B cell (primary cell): ENCODE measurements at places on chromosomes 2 and 18.
A peak's percentile ranks its signal among the peaks of the same experiment; 100 is the strongest.

DNA sequence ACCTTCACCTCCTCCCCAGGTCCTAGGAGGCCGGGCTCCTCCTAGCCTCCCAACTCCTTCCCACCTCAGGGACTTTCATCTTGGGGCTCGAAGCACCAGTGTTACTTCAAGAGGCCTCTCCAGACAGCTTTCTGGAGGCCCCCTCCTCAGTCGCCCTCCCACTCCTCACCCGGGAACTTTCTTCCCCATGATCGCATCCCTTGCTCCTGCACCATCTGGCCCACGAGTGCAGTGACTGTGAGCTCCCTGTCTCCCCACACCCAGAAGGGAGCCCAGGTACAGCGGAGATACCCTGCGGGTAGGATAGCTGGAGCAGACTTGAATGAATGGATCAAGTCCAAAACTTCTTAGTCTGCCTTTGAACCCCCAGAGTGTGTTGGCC lies 6.1 kb downstream of the ERFE start:
- H3K27me3 ChIP-seq = peaks cover 24% of the 10 kb centered on the region
- DNase-seq = no peak
- peaks cover 7% of the 10 kb centered on the region for H3K4me1 ChIP-seq
- H3K4me3 ChIP-seq = no peak overlapping the region

- no peaks in the 10 kb centered on the region for H3K27me3 ChIP-seq
- H3K36me3 ChIP-seq = no peaks in the 10 kb centered on the region
- no peak for DNase-seq
- H3K27ac ChIP-seq = no peak overlapping the region
- H3K4me3 ChIP-seq = no peak overlapping the region
These were observed 485.2 kb downstream of the TRIB2 start for GRCh38 chr2:13201924-13202323.

DNA sequence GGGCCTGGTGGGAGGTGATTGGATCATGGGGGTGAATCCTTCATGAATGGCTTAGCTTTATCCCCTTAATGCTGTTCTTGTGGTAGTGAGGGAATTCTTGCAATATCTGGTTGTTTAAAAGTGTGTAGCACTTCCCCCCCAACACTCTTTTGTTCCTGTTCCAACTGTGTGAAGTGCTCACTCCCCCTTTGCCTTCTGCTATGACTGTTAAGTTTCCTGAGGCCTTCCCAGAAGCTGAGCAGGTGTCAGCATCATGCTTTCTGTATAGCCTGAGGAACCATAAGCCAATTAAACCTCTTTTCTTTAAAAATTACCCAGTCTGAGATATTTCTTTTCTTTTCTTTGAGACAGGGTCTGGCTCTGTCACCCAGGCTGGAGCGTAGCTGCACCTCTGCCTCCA lies 139.4 kb downstream of the RNF152 start:
- no peaks in the 10 kb centered on the region for H3K4me1 ChIP-seq
- no peaks in the 10 kb centered on the region for H3K36me3 ChIP-seq
- H3K4me3 ChIP-seq = no peak overlapping the region

GRCh38 chr2:221571551-221572218 lies 419 bp downstream of the EPHA4 start:
- no peaks in the 10 kb centered on the region for H3K36me3 ChIP-seq
- H3K4me1 ChIP-seq = peaks cover 21% of the 10 kb centered on the region

DNA sequence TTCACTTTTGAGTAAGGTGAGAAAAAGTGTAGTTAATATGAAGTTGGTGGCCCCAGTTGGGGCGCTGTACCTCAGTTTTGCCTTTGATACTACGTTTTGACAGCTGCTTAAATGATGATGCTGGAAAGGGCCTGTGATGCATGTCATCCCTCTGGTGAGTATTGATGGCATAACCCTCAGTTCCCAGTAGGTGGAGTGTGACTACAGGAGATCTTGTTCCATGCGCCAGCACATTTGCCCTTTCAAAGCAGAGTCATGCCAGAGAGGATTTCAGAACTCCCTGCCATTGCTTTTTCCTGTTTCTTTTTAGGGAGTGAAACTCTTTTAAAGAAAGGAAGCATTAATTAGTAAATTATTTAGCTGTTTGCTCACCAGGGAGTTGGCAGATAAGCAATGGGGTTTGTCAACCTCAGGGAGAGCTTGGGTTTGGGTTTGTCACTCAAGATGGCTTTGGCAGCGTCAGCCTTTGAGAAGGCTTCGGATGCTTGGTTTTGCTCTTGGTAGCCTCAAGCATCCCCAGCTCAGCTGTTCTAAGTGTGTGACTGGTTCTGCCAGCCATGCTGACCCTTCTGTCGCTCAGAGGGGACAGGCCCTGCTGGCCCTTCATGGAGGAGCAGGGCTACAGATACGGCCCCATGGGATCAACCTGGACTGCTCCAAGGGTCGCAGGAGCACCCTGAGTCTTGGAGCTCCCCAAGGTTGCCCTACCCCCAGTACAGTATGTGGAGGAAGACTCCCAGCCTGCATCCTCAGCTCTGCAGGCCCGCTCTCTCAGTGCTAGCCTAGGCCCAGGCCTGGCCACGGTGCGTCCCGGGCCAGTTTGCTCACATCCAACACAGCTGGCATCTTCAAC lies 29.1 kb downstream of the ARMC9 start:
- H3K4me3 ChIP-seq = no peak overlapping the region
- peaks cover 18% of the 10 kb centered on the region for H3K4me1 ChIP-seq
- no peak overlapping the region for H3K27ac ChIP-seq
- H3K36me3 ChIP-seq = no peaks in the 10 kb centered on the region
- H3K27me3 ChIP-seq = no peaks in the 10 kb centered on the region
- DNase-seq = peak; percentile 80

DNA sequence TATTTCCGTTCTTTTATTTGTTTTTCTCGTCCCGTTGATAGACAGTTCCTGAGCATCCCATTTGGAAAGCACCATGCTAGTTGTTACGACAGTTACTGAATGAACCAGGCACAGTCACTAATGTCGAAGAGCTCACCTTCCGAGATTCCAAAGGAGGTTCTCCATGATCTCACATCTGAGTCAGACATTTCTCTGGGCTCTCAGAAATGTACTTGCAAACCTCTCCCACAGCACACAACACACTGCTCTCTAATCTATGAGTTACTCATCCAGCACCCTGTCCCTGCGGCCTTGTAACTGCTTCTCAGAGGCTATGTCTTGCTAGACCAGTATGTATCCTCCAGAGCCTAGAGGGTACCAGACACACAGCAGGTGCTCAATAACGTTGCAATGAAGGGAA lies 174.7 kb downstream of the DNER start:
- no peak overlapping the region for H3K27ac ChIP-seq
- DNase-seq = no peak
- H3K4me3 ChIP-seq = no peak overlapping the region

- H3K4me1 ChIP-seq = no peaks in the 10 kb centered on the region
- H3K4me3 ChIP-seq = no peak overlapping the region
- no peak for DNase-seq
- H3K36me3 ChIP-seq = no peaks in the 10 kb centered on the region
- peaks cover 9% of the 10 kb centered on the region for H3K27me3 ChIP-seq
- H3K27ac ChIP-seq = no peak overlapping the region
These were observed 193.5 kb downstream of the SPP2 start for GRCh38 chr2:234243871-234244565.

DNA sequence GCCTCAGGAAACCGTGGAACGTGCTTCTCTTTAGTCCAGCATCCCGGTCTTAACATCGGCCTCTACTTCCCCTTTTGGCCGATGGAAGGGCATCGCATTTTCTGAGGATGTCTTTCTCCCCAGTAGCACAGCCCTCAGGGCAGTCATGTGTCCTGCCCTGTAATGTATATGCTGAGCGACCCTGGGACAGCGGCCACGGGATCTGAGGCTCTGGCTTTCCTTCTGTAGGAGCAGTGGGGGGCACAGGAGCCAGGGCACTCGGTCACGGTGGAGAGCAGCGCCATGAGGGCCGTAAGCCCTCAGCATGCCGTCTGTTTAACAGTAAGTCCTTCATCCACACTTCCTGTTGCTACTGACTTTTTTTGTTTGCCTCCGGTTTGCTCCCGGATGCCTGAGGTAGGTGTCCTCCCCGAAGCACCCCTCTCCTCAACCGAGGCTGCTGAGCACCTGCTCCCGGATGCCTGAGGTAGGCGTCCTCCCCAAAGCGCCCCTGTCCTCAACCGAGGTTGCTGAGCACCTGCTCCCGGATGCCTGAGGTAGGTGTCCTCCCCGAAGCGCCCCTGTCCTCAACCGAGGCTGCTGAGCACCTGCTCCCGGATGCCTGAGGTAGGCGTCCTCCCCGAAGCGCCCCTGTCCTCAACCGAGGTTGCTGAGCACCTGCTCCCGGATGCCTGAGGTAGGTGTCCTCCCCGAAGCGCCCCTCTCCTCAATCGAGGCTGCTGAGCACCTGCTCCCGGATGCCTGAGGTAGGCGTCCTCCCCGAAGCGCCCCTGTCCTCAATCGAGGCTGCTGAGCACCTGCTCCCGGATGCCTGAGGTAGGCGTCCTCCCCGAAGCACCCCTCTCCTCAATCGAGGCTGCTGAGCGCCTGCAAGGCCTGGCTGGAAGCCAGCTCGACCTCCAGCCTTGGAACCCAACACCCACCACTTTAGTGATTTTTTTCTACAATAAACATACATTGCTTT lies 169.3 kb downstream of the HDAC4 start:
- H3K36me3 ChIP-seq = no peaks in the 10 kb centered on the region
- peaks cover 5% of the 10 kb centered on the region for H3K27me3 ChIP-seq
- no peak overlapping the region for H3K4me3 ChIP-seq
- H3K4me1 ChIP-seq = peaks cover 20% of the 10 kb centered on the region
- H3K27ac ChIP-seq = no peak overlapping the region
- DNase-seq = no peak

DNA sequence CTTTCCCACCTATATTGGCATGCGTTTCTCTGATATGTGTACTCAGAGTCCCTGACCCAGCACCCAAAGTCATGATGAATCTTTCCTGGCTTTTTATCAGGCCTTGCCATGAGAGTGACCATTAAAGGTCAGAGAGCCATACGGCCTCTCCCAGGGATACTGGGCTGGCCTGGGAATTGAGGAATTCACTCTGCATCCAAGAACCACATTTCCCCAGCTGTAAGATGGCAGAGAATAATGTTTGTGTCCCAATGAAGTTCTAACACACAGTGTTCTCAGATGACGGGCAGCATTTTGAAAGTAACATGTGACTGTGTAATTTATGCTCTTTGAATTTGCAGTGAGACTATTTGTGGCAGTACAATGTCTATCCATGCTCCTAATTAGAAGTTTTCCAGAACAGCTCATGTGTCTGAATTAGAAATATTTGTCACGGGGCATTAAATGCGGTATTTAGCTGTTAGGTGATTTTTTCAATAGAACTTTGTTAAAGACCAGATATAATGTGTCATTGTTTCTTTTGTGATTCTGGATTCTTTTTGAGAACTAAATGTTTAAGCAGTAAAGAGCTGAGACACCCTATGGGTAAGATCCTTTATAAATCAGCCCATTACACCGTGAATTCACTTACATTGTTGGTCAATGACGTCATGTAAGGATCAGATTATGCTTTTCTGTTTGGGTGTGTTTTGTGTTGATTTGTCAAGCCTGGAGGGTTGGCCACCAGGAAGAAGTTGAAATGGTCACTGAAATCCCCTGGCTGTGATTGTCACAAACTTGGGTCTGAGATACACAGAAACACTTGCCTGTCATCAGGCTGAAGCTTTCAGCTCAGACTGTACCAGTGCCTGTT lies 7.3 kb upstream of the SLC3A1 start:
- no peak overlapping the region for H3K4me3 ChIP-seq
- no peaks in the 10 kb centered on the region for H3K4me1 ChIP-seq
- H3K27ac ChIP-seq = no peak overlapping the region
- H3K36me3 ChIP-seq = no peaks in the 10 kb centered on the region
- peaks cover 2% of the 10 kb centered on the region for H3K27me3 ChIP-seq

DNA sequence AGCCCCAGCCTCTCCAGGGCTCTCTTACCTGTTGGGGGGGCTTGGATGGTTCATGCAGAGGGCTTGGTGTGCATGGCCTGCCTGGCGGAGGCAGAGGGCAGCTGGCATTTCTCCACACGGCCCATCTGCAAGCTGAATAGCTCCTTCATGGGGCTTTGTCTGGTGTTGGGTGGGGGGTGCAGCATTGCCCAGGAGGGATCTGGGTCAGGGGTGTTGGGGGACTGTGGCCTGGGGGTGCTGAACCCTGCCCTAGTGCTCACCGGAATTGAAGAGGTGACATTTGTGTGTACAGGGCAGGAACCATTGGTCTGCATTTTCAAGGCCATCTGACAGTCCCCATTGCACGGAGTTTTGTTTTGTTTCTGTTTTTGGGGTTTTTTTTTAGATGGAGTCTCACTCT lies 58.8 kb upstream of the HAAO start:
- no peak overlapping the region for H3K4me3 ChIP-seq
- H3K4me1 ChIP-seq = no peaks in the 10 kb centered on the region
- no peak overlapping the region for H3K27ac ChIP-seq
- DNase-seq = no peak
- no peaks in the 10 kb centered on the region for H3K27me3 ChIP-seq

DNA sequence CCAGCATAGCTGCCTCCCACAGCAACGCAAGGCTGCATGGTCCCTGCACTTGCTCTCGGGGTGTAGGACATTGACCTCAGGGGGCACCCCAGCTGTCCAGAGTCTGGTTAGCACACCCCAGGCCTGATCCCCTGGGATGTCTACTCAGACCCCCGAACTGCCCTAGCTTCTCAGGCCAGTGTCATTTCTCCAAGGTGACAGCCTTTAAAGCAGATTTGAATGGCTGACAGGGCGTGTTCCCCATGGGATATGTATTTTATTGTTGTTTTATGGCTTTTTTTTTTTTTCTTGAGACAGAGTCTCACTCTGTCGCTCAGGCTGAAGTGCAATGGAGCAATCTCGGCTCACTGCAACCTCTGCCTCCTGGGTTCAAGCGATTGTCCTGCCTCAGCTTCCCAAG lies 40.8 kb upstream of the PTMA start:
- DNase-seq = peak; percentile 57
- H3K36me3 ChIP-seq = peaks cover 4% of the 10 kb centered on the region
- H3K4me3 ChIP-seq = peak overlapping the region; percentile 36
- H3K4me1 ChIP-seq = peaks cover 79% of the 10 kb centered on the region

DNA sequence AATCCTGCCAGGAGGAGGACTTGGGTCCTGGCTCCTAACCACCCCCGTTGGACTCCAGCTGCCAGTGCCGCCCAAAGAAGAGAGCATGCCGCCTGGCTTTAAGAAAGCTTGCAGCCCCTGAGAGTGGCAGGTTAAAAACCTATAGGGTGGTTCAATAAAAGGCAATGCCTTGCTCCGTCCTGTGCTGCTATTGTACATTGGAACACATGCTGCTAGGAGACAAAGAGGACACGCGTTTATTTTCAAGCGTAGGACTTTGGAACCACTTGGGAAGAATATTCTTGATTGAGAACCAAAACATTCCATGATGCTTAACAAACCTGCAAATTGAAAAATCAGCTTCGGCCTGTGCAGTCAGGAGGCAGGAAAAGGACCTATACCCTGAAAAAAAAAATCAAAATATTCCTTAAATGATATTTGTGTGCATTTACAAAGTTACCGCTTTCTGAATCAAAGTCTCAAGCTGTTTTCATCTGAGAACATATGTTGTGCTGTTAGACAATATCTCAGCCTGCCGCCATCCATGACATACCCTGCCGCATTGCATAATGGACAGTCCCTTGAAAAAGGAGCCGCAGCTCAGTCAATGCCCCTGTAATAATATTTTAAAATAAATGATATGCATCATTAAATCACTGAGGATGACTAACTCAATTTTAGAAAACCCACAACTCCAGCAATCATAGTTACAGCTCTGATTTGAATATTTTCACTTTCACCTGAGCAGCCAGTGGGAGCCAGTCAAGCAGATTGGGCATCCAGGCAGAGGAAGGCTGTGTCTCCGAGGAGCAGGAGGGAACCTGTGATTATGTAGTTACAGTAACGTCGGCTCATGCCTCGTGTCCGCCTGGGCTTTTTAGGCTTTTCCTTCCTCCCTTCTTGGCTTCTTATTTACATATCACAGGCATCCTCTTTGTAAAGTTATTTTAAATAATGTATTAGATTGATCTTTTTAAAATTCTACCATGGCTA lies 805.6 kb upstream of the FANCL start:
- no peak overlapping the region for H3K27ac ChIP-seq
- no peak overlapping the region for H3K4me3 ChIP-seq
- H3K27me3 ChIP-seq = no peaks in the 10 kb centered on the region
- H3K4me1 ChIP-seq = no peaks in the 10 kb centered on the region
